Effector memory CD8-positive, alpha-beta T cell (primary cell): ENCODE measurements at places on chromosomes 7 and 10.

DNA sequence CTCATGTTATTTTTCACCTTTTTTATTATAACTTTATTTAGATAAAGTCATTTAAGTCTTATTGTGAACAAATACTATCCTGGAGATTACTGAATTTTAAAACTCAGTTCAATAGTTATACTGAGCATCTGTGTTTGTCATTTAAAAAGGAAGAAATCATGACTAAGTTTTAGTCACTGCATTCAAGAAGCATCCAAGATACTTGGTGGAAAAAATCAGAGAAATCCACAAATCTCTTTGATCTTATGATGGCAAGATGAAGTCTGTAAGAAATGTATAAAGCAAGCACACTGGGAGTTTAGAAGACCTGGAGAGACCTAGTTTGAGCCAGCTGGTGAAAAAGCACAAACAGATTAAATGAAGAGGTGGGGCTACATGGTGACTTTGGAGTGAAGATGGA, 529.8 kb upstream of the IGFBP3 start:
- no peaks in the 10 kb centered on the region for H3K4me1 ChIP-seq
- no peaks in the 10 kb centered on the region for H3K36me3 ChIP-seq
- no peak overlapping the region for H3K4me3 ChIP-seq
- no peaks in the 10 kb centered on the region for H3K27me3 ChIP-seq
- no peak overlapping the region for H3K27ac ChIP-seq

DNA sequence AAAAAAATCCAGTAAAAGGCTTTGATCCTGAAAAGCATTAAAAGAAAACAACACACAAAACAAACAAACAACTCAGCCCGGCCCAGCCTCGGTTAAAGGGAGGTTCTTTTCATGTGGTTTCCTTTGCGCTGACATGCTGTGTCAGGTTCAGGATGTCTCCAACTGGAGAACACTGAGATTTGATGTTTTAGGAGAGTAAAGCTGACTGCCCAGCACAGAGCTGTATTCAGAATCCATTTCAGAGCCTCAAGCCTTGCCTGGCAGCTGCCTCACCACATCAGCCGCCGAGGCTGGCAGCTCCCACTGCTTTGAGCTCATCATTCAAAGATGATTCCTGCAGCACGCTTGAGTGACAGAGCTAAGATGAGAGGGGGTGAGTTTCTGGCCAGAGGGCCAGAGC, 205.8 kb upstream of the LYZL1 start:
- no peaks in the 10 kb centered on the region for H3K36me3 ChIP-seq
- peaks cover 10% of the 10 kb centered on the region for H3K27me3 ChIP-seq
- DNase-seq, result no peak

- no peak overlapping the region for H3K4me3 ChIP-seq
- no peaks in the 10 kb centered on the region for H3K27me3 ChIP-seq
- DNase-seq, result no peak
- no peaks in the 10 kb centered on the region for H3K36me3 ChIP-seq
Observed at GRCh38 chr7:29457565-29458011, 106.0 kb upstream of the PRR15 start.

GRCh38 chr7:93146472-93147141, 1.6 kb downstream of the SAMD9L start:
- H3K27ac ChIP-seq, result peak overlapping the region; percentile 98
- peaks cover 23% of the 10 kb centered on the region for H3K4me1 ChIP-seq
- H3K27me3 ChIP-seq, result no peaks in the 10 kb centered on the region

GRCh38 chr10:73772281-73773151, 9.3 kb upstream of the CHCHD1 start:
- peak overlapping the region; percentile 80 for H3K4me3 ChIP-seq
- peaks cover 41% of the 10 kb centered on the region for H3K4me1 ChIP-seq
- H3K27ac ChIP-seq, result peak overlapping the region; percentile 94
- no peaks in the 10 kb centered on the region for H3K27me3 ChIP-seq

GRCh38 chr7:67267914-67268313, 271.3 kb downstream of the TYW1 start:
- no peak for DNase-seq
- peaks cover 4% of the 10 kb centered on the region for H3K36me3 ChIP-seq
- no peak overlapping the region for H3K4me3 ChIP-seq
- no peaks in the 10 kb centered on the region for H3K4me1 ChIP-seq

DNA sequence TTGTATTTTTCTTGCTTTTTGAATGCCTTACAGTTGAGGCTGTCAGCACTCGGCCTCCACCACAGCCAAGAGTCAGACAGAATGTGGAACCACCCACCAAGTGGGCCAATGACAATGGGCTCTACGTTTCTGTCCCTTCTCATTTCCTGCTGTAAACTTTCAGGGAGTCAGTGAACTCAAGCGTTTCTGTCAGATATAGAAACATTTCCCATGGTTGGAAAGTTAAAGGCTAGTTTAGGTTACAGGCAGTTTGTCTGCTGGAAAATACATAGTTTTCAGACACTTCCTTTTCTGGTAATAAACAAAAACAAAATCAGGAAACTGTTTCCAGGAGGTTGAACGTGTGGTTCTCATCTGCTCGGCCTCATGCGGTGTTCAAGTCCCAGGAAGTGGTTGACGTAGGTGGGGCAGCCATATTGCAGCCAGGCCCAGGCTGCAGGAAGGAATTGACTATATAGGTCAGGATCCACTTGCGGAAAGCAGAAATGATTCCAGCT, 245.1 kb downstream of the CAMK1D start:
- no peaks in the 10 kb centered on the region for H3K27me3 ChIP-seq
- DNase-seq, result peak; percentile 24
- peak overlapping the region; percentile 96 for H3K27ac ChIP-seq
- H3K36me3 ChIP-seq, result peaks cover 4% of the 10 kb centered on the region

- H3K27ac ChIP-seq, result no peak overlapping the region
- H3K27me3 ChIP-seq, result peaks cover 65% of the 10 kb centered on the region
- peaks cover 4% of the 10 kb centered on the region for H3K4me1 ChIP-seq
- DNase-seq, result no peak
- H3K4me3 ChIP-seq, result no peak overlapping the region
Observed at GRCh38 chr7:134602881-134603451, 43.7 kb upstream of the BPGM start.

DNA sequence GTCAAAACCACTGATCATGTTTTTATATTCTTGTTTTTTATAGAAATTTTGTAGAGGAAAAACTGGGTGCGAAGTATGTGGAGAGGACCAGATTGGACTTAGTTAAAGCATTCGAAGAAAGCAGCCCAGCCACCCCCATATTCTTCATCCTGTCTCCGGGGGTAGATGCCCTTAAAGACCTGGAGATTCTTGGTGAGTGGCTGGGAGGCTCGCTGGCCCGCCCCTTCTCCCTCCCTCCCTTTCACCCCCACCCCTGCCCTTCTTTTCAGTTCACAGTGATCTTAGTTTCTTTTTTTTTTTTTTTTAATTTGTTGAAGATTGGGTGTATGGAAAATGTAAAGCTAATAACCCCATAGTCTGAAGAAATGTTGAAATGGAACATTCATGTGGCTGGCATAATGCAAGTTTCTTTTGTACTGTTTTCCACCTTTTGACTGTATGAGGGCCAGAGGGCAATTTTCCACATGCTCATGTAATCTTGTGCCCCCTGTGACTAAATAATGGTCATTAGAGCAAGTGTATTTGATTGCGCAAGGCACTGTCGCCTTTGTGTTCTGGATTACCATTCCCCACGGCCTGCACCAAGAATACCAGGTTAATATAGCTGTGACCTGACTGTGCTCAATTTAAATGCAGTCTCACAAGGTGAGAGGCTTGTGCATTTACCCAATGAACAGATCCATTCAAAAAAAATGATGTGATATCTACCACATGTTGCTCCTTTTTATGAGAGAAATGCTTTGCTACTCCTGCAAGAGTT, 77.7 kb downstream of the CDCA7L start:
- H3K27me3 ChIP-seq, result peaks cover 7% of the 10 kb centered on the region
- H3K36me3 ChIP-seq, result no peaks in the 10 kb centered on the region
- H3K4me3 ChIP-seq, result no peak overlapping the region
- no peak for DNase-seq
- no peaks in the 10 kb centered on the region for H3K4me1 ChIP-seq
- no peak overlapping the region for H3K27ac ChIP-seq

- DNase-seq, result no peak
- H3K27ac ChIP-seq, result no peak overlapping the region
- peaks cover 6% of the 10 kb centered on the region for H3K36me3 ChIP-seq
- H3K4me1 ChIP-seq, result peaks cover 10% of the 10 kb centered on the region
- H3K4me3 ChIP-seq, result peak overlapping the region; percentile 3
Observed at GRCh38 chr7:2870471-2870931, 26.4 kb upstream of the GNA12 start.

GRCh38 chr7:31924251-31924650, 146.0 kb downstream of the PDE1C start:
- H3K27me3 ChIP-seq, result no peaks in the 10 kb centered on the region
- no peak for DNase-seq
- H3K4me3 ChIP-seq, result no peak overlapping the region
- H3K36me3 ChIP-seq, result peaks cover under 1% of the 10 kb centered on the region

DNA sequence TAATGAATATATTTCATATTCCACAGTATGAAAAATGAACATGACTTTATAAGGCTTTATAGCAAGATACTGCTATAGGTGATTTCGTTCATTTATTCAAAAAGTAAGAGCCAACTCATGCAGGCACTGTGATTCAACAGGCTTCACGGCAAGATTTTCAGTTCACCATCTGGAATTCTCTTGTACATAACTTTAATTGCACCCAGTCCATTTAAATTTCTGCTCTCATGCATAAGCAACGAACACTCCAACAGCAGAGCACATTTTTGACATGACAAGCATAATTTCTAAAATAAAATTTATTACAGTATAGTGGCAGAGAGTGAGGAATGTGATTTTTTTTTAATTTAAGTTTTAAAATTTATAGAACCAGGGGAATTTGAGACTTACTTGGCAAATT, 436.1 kb downstream of the PHTF2 start:
- H3K36me3 ChIP-seq, result no peaks in the 10 kb centered on the region
- no peaks in the 10 kb centered on the region for H3K4me1 ChIP-seq
- no peak overlapping the region for H3K4me3 ChIP-seq
- H3K27ac ChIP-seq, result no peak overlapping the region
- peaks cover 6% of the 10 kb centered on the region for H3K27me3 ChIP-seq
- DNase-seq, result no peak

GRCh38 chr7:105827151-105827875, 49.1 kb downstream of the ATXN7L1 start:
- H3K27me3 ChIP-seq, result no peaks in the 10 kb centered on the region
- H3K4me3 ChIP-seq, result no peak overlapping the region
- no peak overlapping the region for H3K27ac ChIP-seq
- DNase-seq, result no peak
- H3K36me3 ChIP-seq, result no peaks in the 10 kb centered on the region

DNA sequence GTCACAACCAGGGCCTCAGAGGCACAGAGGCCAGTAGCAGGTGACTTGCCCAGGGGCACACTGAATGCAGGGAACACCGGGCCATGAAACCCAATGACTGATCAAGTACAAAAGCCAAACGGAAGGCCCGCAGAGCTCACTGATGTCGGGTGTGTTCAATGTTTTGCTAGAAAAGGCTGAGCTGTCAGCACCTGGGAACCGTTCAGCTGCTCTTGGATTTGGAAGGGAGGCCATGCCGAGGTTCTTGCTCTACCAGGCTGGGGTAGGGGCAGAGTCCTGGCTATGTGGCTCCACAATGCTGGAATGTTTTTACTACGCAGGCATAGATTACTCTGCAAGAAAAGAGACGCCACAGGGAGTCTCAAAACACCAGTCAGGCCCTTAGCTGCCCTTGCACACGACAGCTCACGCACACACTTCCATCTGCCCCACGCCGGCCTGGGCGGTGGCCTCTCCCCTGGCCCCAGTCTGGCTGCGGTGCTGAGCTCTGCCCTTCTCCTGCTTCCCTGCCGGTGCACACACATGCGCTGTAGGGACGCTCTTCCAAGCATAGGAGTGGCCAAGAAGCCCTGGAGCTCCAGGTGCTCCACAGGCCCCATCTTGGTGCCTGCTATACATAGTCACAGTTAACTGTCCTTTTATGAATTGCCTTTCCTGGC, 79.9 kb downstream of the ZRANB1 start:
- H3K27ac ChIP-seq, result no peak overlapping the region
- peaks cover 3% of the 10 kb centered on the region for H3K36me3 ChIP-seq
- DNase-seq, result no peak
- H3K4me1 ChIP-seq, result peaks cover 4% of the 10 kb centered on the region
- peaks cover 54% of the 10 kb centered on the region for H3K27me3 ChIP-seq

GRCh38 chr10:133235265-133235855, 2.3 kb upstream of the VENTX start:
- no peak for DNase-seq
- H3K4me3 ChIP-seq, result peak overlapping the region; percentile 81
- H3K36me3 ChIP-seq, result no peaks in the 10 kb centered on the region

GRCh38 chr7:81740403-81740802, 29.4 kb downstream of the HGF start:
- H3K27ac ChIP-seq, result no peak overlapping the region
- H3K4me3 ChIP-seq, result no peak overlapping the region
- H3K4me1 ChIP-seq, result no peaks in the 10 kb centered on the region
- no peak for DNase-seq

DNA sequence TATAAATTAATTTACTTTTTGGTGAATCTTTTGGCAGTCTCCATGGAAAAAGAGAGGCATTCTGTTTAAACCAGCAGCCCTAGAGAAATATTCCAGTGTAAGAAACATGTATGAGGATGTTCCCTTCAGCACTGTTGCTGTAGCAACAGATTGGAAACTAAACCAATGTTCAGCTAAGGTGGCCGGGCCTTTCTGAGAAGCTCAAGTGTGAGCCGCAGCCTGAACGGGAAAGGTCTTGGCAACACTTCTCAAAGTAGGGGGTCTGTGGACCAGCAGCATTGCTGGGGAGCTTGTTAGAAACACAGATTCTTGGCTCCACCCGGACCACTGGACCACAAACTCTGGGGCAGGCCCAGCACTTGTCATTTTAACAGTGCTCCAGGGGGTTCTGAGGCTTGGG, 36.2 kb downstream of the RAMP3 start:
- no peak overlapping the region for H3K27ac ChIP-seq
- H3K36me3 ChIP-seq, result no peaks in the 10 kb centered on the region
- no peak for DNase-seq
- peaks cover 2% of the 10 kb centered on the region for H3K4me1 ChIP-seq

- no peaks in the 10 kb centered on the region for H3K36me3 ChIP-seq
- no peak for DNase-seq
- no peak overlapping the region for H3K4me3 ChIP-seq
- no peak overlapping the region for H3K27ac ChIP-seq
Observed at GRCh38 chr10:67308912-67309311, 383.1 kb downstream of the LRRTM3 start.

DNA sequence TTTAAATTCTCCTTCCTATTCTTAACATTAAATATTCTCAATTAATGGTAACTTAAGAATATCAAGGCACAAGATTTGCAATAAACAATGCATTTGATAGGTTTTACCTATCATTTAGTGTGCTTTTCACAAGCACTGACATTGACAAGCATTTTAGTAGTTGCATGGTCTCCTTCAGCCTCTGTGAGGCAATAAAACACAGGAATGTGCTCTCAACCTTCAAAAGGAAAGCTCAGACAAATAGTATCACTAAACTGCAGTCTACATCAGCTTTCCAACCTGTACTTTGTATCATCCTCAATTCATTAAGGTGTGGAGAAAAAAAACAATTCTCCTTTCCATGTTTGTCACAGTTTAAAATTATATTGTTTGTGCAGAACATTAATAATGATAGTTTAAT, 51.1 kb upstream of the TSPAN13 start:
- peaks cover 60% of the 10 kb centered on the region for H3K36me3 ChIP-seq
- H3K4me1 ChIP-seq, result no peaks in the 10 kb centered on the region
- DNase-seq, result no peak
- no peak overlapping the region for H3K4me3 ChIP-seq
